ENCODE measurements at places on chromosomes 5 and 9.
A peak's percentile ranks its signal among the peaks of the same experiment; 100 is the strongest.

DNA sequence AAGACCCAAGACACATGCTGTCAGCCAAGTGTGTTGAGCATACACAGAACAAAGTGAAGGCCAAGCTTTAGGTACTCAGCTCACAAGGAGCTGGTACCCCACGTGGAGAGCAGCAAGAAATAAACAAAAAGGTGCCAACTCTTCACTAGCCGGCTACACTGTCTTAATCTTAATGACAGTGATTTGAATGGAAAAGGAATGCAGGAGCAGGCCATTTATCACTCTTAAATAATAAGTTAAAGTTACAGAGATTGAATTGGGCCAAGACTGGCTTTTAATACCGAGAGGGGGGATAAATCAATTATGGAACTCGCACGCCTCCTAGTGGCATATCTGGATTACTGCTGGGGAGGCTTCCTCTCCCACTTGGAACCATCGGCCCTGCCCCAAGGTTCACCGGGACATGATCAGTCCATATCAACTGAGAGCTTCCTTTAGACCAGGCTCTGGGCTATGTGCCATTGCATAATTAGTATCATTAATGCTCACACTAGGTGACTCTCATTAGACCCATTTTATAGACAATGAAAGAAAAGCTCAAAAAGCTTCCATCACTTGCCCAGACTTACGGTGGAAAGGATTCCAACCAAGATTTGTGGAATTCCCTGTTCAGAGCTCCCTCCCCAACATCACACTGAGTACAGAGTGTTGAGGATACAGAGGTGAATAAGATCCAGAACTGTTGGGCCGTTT lies 94.0 kb downstream of the ACTL7B start:
- DNase-seq: no peak

GRCh38 chr5:124061663-124062062 lies 549.7 kb downstream of the CSNK1G3 start:
- no peak for DNase-seq

- DNase-seq: no peak
Observed at GRCh38 chr5:148107608-148108007, 43.8 kb downstream of the SPINK5 start.

DNA sequence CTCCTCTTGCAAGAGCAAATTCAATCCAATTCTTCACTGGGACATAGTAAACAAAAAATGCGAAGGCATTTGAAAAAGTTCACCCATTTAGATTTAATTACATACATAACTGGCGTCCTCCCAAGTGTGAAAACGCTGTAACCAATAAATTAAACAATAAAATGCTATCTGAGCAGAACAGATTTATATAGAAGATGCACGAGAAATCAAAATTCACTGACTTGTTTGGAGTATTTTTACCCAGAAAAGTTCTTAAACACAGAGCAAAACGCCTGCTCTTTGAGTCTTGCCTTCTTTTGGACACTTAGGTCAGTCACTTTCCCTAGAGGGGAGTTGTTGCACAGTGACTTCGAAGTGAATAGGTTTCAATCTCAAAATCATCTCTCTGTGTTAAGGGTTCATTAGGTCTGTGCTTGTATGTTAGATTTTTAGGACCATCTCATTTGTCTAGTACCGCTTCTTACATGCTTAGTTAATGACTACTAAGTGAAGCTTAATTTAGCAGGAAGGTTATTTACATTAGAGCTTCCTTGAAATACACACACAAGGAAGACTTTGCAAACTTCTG lies 1.9 kb downstream of the ALDH1A1 start:
- no peak for DNase-seq

- no peak for DNase-seq
Observed at GRCh38 chr9:91392435-91392834, 30.7 kb upstream of the AUH start.

DNA sequence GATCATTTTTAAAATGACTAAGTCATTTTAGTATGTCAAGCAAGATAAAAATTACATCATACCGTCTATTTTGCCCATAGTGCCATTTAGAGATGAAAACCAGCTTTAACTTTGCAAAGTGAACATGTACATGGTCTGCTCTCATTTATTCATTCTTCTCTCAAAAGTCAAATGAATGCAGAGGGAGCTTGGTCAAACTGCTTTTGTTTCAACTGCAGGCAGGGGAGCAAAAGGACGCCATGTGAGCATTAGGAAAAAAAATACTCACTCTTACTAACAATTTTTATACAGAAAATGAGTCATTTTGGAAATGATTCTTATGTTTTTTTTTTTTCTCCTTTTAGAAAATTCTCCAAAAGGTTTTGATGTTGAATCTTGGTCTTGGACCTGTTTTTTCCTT lies 15.7 kb downstream of the SCGB3A1 start:
- no peak for DNase-seq

GRCh38 chr5:172213126-172213525 lies 19.2 kb downstream of the EFCAB9 start:
- DNase-seq: no peak

DNA sequence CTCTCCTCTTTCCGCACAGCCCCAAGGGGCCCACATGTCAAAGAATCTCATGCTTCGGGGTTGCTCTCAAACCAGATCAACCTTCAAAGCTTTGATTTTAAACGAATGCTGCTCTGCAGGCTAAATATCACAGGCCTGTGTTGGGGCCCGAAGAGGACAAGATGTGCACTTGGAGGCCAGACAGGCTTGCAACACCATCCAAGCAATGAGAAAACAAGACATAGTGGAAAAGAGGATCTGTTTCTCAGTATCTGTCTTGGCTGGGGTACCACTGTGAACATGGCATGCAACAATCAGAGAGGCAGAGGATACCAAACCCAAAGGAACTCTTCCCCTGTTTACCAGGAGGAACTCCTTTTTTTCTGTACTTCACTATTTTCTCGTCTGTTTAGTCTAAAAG lies 321.8 kb downstream of the SLIT3 start:
- no peak for DNase-seq

DNA sequence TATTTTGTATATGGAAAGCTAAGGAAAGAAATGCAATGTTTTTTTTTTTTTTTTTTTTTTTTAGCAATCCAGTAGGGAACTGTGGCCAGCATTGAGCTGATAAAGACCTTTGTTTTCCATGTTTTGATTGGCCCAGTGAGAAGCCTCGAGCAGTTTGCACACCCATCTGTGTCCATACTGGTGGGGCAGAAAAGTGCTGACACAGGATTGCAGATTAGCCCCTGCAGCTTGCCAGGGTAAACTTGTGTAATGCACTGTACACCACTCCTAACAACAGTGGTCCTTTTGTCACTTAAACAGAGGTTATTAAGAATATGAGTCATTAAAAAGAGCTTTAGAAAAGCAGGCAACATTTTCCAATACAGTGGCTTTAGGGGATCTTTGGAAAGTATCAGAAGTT lies 132.8 kb upstream of the CDKN2B start:
- no peak for DNase-seq

GRCh38 chr5:60527072-60527471 lies 172.9 kb downstream of the DEPDC1B start:
- no peak for DNase-seq

DNA sequence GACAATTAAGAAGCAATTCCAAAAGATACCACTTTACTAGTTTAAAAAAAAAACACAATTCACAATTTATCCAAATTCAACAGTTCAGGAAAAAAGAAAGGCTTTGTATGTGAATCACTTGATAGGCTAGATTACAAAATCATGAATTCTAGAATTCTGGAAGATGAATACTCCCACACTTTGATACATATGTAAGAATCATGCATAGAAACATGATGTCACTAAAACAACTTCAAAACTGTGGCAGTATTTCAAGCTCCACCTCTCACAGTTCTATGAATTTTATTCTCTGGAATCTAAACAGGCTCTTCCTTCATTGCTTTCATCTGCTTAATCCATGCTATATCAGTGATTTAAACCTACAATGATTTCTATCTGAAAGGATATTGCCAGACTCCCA lies 51.0 kb downstream of the GNAQ start:
- no peak for DNase-seq

DNA sequence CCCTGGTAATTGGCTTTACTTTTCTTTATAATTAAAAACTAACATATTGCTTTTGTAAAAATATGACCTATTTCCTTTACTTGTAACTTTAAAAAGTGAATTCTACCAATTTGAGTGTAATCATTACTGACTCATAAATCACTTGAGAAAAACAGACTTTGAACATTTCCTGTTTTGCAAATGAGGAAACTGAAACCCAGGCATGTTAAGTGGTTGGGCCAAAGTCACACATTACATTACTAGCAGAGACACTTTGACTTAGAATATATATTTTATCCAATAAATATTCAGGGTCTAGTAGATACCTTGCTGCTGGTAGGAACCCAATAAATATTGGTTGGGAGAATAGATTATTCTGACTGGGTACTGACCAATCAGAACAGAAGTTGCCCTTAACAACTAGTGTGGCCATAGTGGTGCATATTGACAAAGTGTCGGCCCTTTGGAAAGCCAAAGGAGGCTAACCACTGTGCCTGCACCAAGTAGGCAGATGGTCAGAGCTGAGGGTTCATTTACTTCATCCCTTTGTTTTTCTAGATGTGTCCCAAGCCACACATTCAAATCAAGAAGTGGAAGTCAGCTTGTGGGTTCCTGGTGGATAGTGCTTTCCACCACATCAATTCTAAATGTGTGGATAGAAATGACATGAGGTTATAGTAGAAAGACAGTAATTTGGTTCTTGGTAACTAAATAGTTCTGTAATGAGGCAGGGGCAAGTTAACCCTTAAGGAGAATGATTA lies 365.1 kb upstream of the RIOK2 start:
- no peak for DNase-seq

- DNase-seq: no peak
Observed at GRCh38 chr9:115165233-115165632, 47.3 kb upstream of the TNC start.

DNA sequence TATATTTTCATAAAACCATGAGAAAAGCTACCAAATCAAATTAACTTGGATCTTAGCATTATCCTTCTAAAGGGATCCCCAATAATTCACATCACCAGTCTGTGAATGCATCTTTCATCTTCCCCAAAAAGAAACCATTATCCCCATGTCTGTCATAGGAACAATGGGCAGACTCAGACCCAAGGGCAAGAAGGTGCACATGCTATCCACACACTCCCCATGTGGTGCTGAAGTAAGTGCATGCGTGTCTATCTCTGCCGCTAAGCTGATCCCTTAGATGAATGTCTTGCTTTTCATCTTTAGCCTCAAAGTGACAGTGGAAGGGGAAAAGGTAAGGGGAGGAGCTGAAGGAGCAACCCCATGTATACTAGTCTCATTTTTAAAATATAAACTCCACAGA lies 10.2 kb downstream of the SPOCK1 start:
- no peak for DNase-seq

GRCh38 chr5:137486707-137487106 lies 12.4 kb downstream of the SPOCK1 start:
- DNase-seq: no peak

- no peak for DNase-seq
Observed at GRCh38 chr9:87271696-87272477, 225.8 kb upstream of the DAPK1 start.

DNA sequence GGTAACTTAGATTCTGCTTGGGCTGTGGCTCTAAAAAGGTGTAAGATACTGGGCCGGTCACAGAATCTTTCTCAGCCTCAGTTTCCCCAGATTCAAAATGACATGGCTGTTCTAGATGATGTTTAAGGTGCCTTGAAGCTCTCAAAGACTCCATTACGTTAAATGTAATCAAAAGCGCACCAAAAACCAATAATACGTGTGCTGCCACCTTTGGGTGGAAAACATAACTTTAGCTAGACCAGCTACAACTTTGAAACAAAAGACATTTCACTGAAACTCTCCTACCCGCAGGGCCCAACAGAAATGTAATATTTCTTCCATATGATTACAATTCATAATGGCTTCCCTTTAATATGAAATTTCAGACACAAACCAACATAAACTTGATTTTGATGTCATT lies 35.0 kb upstream of the PCSK5 start:
- DNase-seq: no peak

DNA sequence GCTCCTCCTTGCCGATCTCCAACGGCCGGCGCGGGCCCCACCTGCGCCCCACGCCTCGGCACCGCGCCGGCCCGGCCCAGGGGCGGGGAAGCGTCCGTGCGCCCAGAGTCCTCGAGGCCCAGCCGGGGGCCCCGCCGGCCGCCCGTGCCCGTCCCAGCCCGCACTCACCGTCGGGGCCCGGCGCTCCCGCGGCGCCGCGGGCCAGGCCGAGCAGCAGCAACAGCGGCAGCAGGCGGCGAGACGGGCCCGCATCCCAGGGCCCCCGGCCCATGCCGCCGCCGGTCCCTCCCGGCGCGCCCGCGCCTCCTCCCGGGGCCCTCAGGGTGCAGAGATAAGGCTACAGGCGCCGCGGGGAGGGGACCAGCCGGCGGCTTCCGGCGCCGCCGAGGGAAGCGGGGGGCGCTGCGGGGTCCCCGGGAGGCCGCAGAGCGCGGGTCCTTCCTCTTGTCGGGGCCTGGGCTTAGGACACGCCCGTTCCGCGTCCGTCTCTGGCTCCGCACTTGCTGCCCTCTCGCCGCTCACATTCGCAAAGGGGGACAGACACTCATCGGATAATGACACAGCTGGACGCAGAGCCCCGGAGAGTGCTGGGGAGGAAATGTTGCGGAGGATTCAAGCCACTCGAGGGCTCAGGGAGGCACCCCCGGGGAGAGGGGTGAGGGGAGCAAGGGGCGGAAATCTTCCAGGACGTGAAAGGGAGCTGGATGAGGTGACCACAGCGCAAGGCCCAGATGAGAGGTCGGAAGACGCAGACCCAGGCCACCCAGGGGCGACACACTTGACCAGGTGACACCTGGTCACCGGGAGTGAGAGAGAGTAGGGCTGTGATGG lies at the start of gene SUSD1:
Gene SUSD1 (minus strand): TSS at position 333 of the 831 bp plus-strand sequence. CDS start 62 bp downstream, at position 271.
- peak; percentile 7 for DNase-seq

GRCh38 chr9:106682420-106682819 lies 180.5 kb upstream of the ZNF462 start:
- DNase-seq: no peak

- no peak for DNase-seq
Observed at GRCh38 chr5:83494666-83495065, 23.1 kb downstream of the VCAN start.

GRCh38 chr5:75412111-75412990 lies 75.3 kb downstream of the HMGCR start:
- DNase-seq: no peak

DNA sequence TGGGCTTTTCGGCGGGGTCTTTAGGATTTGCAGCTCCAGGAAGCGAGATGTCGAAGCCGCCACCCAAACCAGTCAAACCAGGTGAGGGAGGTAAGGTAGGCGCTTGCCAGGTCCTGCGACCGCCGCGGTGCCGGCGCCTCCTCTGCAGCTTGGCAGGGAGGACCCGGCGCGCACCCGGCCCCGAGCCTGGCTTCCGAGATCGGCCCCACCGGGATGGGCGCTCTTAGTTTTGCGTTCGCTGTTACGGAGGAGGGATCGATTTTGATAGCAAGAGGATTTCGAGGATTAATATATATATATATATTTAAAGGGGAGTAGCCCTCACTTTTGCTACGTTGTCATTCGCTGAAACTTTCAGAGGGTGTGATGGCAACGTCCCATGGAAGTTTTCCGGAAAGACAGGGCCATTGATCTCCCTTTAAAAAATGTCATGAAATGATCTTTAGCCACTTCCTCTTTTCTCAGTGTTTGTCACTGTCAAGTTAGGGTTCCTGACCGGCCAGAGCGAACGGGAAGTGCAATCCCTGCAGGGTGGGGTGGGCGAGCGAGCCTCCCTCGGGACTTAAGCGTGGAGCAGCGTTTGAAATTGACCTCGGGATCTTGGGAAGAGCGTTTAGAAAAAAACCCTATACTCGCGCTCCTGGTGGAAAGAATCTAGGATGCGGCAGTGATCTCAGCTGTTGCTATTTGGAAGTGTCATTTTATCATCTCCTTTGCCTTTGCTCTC lies 495 bp downstream of the OSTF1 start:
- DNase-seq: no peak

GRCh38 chr9:36191290-36191645 lies 547 bp downstream of the CLTA start:
- peak; percentile 38 for DNase-seq
